Stimulated activated CD8-positive, alpha-beta memory T cell treated with anti-CD3 and anti-CD28 coated beads, Interleukin-15, amount 100 ng/mL, for 48 hours (primary cell): ENCODE measurements at places on chromosomes 11 and 22.

GRCh38 chr11:69055598-69056516 is 7.1 kb downstream of the TPCN2 start:
- DNase-seq, result peak; percentile 43

GRCh38 chr11:68667511-68668500 is 16.5 kb upstream of the GAL start:
- DNase-seq, result no peak

DNA sequence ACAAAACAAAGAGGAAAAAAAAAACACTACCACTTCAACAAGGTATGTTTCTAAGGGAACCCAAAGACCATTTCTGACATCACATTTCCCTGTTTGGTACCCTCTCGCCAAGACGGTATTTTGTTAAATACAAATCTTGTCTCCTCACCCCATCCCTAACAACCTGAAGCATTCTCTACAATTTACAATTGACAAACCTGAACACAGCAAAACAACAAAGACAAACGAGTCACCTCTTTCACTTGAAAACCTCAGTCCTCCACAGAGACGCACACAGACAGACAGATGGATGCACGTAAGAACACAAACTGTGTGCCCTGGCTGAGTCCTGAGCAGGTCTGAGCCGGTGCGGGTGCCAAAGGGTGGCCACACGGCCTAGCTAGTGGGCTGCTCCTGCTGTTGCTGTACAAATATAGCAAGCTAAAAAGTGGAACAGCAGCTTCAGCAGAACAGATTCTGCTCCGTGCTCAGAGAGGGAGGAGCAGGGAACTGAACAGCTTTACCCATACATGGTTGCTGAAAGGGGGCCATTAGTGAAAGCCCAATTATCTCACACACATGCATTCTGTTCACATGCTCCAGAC is 28.5 kb downstream of the CELF1 start:
- DNase-seq, result no peak

- no peak for DNase-seq
Observed at GRCh38 chr11:63775191-63775590, 6.6 kb upstream of the ZFTA start.

DNA sequence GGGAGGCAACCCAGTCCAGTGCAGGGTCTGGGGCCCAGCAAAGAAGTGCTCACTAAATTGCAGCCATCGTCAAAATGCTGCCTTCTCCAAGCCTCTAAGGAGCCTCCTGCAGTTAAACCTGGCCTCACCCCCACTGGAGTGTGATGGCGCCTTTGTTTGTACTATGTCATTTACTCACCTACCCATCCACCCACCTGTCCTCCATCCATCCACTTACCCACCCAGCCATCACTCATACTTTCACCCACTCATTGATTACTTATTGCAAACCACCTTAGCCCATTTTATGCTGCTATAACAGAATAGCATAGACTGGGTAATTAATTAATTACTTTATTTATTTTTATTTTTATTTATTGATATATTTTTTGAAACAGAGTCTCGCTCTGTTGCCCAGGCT is 28.8 kb upstream of the PPFIA1 start:
- no peak for DNase-seq

DNA sequence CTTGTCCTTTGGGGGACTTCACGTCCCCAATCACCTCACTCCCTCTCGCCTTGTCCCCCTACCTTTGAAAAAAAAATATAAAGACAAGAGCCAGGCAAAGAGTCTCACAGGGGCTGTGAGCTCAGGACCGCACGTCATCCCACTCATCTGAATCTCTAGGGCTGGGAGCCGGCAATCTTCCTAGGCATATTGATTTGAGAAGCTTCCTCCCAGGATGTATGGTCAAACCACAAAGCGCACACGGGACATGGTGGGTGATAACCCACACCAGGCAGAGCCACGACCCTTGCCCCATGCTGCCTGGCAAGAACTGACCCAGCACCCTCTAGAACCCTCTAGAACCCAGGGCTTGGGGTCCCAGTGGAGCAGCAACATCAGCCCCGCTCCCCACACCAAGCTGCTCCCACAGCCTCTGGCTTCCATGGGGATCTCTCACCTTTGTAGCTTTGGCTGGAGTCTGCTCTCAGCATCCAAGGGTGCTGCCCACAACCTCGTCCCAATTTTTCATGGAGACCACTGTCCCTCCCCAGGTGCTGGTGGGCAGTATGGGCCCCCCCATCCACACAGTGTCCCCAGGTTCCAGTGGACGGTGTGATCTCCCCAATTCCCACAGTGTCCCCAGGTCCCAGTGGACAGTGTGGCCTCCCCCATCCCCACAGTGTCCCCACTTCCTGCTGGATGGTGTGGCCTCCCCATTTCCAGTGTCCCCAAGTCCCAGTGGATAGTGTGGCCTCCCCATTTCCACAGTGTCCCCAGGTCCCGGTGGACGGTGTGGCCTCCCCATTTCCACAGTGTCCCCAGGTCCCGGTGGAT is 85.2 kb upstream of the FGF3 start:
- no peak for DNase-seq

- no peak for DNase-seq
Observed at GRCh38 chr22:36770513-36771231, 5.2 kb downstream of the IFT27 start.

- DNase-seq, result peak; percentile 68
Observed at GRCh38 chr11:33722590-33723234, 13.5 kb downstream of the CD59 start.

DNA sequence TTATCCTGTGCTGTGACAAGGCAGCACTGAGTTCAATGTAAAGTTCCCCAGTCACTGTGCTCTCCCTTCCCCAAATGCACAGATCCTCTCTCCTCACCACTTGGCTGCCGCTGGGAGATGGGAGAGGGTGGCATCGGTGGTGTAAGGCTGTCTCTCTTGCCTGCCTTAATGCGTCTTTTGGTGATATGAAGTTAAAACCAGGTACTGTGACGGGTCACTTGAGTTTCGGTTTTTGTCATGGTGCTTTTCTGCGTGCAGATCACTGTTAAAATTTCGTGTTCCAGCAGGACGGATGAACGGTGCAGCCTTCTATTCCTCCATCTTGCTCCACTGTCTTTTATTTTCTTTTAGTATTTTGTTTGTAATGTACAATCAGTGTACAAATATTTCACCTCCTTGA is 18.6 kb downstream of the GLB1L2 start:
- no peak for DNase-seq

DNA sequence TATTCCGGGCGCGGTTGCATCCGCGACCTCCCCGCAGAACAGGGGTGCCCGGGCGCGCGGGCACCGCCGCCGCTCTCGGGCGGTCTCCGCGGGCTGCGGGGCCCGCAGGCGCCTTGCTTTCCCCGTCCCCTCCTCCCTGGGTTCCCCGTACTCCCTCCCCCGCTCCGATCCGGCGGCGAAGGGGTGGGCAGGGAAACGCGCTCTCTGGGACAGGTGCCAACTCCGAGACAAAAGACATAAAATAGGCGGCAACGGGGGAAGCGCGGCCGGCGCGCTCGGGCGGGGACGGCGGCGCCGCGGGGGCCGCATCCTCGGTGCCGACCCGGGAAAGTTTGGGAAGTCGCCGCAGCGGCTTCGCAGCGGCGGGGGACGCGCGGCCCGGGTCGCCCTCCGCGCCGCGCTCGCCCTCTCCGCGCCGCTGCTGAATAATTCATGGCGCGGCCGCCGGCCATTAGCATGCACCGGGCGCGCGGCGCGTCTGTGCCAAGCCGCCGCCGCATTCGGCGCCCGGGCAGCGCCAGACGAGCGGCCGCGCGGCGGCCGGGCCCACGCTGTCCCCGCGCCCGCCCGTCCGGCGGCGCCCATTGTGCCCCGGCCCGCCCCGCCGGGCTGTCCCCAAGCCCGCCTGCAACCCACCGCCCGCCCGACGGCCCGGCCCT is 78.7 kb upstream of the PPARA start:
- DNase-seq, result no peak

DNA sequence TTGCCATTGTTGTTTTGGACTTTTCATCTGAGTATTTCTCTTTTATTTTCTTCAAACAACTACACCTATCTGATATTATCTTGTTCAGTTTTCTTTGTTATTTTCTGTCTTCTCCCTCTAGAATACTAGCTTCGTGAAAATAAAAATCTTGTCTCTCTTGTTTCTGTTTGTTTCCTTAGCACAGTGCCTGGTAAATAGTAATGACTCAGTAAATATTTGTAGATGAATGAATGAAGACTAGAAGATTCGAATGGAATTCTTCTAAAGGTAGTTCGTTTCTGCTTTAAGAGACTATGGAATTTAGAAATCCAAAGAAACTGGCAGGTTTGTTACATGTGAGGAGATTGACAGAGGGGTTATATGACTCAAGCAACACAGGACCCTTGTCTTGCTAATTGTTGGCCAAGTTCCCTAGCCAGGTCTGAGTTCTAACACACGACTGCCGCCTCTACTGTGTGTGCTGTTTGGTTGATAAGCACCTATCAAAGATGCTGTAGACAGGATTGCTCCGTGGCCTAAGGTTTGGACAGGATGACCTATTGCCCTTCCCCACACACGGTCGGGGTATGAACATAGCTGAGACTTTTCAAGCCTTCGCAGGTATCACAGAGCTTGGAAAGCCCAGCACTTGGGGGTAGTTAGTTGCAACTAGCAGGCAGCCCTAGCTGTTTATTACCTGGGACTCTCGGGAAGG is 831 bp upstream of the TMEM135 start:
- no peak for DNase-seq

DNA sequence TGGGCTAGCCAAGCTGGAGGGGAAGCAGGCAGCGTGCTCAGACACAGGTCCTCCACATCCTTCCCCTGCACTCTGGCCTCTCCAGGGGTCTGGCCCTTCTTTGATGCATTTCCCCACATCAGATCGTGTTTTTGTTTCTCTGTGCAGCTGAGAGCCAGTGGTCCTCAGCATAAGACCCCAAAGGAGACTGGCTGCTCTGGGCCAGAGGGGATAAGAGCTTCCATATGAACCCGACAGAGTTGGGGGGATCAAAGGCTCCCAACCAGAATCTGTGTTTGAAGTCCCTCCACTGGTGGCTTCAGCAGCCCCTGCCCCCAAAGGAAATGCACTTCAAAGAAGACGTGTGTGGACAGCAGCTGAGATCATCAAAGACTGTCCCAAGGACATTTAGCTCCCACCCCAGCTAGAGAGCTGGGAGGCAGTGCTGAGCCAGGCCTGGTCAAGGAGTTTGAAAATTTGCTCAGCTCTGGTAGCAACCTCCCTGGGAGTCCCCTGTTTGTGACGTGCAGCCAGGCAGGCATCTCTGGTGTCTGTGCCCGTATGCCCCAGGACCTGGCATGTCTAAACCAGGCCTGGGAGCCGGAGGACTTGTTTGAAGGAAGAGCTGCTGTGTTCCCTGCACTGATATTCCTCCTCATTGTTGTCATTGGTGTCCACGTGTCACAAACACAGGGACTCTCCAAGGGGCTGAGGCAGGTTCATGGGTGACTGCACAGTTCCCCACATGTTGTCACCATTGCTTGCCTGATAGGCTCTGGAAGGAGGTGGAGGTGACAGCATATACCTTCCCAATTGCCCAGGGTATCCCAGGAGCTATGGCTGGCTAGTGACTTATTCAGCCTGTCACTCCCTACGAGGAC is 99.0 kb downstream of the AMOTL1 start:
- no peak for DNase-seq

GRCh38 chr11:92834296-92835020 is 135.0 kb upstream of the MTNR1B start:
- no peak for DNase-seq

DNA sequence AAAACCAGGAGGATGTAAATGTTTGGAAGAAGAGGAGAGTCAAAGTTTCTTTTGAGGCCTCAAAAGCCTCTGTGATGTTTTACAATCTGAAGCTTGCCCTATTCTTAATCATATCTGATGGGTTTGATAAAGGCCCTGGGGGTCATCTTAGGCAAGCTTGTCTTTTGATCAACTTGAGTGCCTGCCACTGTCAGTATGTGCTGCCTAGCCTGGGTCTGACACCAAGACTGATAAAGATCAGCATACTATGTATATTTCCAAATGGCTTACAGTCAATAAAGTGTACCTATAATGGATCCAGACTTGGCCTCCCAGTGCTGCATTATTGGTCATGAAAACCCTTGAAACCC is 12.7 kb downstream of the EHF start:
- DNase-seq, result no peak

DNA sequence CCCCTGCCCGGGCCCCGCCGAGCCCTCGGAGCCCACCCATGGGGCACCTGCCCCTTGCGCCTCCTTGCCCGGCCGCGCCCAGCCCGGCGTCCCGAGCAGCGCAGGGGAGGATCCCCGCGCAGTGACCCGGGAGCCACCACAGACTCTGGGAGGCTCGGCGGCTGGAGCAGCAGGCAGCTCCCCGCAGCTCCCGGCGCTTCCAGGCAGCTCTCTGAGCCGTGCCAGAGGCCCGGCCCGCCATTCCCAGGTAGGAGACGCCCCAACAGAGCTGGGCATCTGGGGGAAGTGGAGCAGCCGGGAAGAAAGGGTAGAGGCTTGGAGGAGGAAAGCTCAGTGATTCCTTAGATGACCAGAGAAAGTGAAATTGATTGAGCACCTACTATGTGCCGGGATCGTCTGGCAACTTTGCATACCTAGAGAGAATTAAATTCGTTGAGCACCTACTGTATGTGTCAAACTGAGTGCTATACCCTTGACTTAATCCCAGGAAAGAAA is 670 bp downstream of the RASD2 start:
- no peak for DNase-seq

DNA sequence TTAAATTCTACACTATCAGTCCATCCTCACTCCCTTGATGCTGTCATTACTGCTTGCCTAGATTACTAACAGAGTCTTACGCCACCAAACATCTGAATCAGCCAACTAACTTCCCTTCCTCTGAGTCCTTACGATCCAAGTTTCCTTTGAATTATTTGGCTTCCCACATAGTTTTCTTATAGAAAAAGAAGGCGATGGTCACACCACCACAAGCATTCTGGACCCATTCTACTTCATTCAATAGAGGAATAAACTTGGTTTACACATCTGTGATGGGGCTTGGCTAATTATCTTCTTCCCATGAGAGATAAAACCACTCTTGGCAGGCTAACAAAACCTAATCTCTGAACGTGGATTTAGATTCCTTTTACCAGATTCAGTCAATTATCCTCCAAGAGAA is 35.0 kb downstream of the INTS4 start:
- no peak for DNase-seq

GRCh38 chr11:104322696-104323095 is 158.7 kb upstream of the PDGFD start:
- no peak for DNase-seq

DNA sequence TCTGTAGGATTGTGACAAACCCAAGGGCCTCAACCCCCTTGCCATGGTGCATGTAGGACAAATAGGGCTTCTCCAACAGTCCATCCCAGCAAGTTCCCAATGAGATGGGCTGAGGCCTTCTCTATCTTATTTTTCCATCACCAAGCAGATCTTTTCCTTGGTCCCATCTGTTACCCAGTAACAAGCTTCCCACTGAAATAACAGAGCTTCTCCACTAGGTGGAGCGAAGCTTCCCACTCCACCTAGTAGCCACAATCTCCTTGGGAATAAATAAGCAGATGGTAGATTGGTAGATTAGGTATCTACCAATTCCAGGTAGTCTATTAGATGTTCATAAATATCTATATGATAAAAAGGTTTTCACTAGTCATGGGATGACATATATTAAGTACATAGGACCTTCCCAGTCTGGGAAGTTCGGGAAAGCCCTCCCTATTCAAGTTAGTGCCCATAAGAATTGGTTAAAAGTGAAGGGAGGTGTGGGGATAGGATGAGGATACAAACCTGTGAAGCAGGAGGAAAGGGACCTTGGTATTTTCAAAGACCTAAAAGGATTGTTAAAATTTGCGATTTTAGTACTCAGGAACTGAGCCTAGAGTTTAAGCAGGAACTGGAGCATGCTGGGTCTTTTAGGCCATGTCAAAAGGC is 5.9 kb upstream of the OR52L1 start:
- DNase-seq, result no peak

- DNase-seq, result no peak
Observed at GRCh38 chr11:114085965-114086793, 26.7 kb downstream of the ZBTB16 start.
